ENCODE measurements at places on chromosomes 1 and 21.

- DNase-seq = no peak
Measured at GRCh38 chr1:92747735-92748134, 37.2 kb downstream of the EVI5 start.

DNA sequence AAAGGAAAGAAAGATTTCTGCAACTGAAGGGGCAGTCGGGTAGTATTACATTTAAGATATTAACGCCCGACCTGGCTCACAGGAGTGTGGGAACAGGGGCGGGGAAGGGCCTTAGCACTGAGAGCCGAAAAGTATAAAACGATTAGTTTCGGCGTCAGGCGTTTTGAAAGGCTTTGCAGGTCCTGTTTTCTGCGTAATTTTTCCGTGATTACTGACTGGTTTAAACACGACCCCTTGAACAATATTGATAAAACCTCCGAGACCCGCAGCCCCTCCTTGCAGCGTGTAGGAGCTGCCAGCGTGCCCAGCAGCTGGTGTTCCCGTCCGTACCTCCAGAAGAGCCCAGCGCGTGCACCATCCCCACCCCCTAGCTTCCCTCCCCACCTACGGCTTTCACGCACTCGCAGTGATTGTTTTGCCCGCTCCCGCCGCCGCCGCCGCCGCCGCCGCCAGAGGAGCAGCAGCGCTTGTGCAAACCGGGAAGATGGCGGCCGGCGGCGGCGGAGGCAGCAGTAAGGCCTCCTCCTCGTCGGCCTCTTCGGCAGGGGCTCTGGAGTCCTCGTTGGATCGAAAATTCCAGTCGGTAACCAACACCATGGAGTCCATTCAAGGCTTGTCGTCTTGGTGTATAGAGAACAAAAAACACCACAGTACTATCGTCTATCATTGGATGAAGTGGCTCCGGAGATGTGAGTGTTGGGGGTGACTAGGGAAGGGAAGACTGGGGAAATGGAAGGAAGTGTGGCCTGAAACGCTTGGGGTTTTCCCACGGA lies 470 bp downstream of the RPRD2 start:
- DNase-seq = peak; percentile 61

DNA sequence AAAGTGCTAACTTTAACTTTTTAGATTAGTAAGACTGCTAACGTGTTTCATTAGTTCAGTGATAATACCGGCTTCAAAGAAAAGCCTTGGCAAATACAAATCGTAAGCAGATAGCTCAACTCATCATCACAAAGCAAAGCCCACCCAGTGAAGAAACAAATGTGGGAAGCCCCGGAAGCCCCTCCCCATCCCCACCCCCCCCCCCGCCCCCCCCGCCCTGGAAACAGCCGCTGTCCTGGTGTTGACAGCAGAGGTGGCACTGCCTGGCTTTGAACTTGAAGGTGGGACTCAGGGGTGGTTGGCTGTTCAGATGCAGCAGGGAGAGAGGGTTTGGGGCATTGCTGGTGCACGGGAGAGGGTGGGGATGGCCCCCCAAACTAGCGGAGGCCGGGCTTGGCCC lies 14.1 kb downstream of the PDXK start:
- DNase-seq = no peak

DNA sequence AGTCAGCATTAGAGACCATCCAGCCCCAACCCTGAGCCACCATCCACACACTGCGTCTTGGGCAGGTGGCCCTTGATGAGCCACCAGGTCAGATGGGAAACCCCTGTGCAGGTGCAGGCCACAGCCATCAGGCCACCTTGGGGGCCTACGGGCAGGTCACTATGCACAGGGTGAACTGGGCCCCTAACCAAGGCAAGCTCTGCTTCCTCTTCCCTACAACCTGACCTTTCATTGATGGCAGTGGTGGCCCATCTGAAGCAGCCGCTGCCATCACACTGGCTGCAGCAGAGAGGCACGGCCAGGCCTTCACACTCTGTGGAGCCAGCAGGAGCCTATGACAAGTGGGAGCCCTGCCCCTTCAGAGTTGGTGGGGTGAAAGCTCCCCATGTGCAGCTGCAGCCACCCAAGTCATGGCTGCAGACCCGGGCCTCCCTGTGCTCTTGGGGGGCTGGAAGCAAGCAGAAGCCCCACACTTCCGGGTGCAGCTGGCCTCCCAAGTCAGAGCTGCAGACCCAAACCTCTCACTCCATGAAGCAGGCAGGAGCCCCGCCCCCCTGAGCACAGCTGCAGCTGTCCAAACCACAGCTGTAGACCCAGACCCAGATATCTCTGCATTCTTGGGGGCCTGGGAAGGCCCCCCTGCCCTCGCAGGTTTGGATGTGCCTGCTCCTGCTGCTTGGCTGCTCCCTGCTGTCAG lies 681.5 kb downstream of the MATN1 start:
- no peak for DNase-seq

- no peak for DNase-seq
Measured at GRCh38 chr1:44484155-44484688, 79.2 kb downstream of the RNF220 start.

DNA sequence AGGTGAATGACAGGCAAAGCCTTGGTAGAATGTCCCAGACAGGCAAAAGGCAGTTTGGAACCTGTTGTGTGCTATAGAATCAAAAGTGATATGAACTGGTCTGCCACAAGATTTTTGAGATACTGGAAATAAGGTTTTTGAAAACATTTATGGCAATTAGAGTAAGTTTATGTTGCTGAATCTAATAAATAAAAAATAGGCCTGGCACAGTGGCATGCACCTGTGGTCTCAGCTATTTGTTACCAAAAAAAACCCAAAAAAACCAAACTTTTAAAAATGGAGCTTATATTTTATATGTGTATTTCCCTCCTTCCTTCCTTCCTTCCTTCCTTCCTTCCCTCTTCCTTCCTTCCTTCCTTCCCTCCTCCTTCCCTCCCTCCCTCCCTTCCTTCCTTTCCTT lies 76.4 kb upstream of the ARTN start:
- DNase-seq = no peak

DNA sequence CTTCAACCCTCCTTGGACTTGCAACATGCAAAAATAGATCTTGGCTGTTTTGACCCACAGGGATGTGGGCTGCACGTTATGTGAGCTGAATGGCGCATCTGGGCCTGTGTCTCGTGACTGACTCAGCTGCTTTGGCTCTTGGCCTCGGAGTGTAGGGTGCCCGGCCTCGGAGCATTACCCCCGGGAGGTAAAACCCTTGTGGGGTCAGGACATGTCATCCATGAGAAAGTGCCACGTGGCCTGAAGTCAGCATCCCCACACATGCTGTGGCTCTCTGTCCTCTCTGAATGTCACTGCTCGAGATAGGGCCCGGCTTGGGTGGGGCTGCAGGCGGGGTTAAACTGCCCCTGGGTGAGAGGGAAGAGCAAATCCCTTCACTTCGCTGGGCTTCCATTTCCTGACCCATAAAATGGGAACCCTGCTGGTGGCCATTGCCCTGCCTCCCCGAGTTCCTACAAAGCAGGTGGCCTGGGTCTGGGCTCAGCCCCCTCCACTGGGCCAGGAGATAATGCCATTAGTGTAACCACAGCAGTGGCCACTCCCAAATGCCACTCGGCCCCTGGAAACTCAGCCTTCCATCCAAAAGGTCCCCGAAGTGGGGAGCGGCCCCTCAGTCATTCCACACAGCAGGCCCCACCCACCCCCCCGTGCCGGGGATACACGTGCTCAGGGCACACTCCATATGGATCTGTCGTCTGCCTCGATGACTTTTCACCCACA lies 22.8 kb upstream of the TSPEAR start:
- no peak for DNase-seq

DNA sequence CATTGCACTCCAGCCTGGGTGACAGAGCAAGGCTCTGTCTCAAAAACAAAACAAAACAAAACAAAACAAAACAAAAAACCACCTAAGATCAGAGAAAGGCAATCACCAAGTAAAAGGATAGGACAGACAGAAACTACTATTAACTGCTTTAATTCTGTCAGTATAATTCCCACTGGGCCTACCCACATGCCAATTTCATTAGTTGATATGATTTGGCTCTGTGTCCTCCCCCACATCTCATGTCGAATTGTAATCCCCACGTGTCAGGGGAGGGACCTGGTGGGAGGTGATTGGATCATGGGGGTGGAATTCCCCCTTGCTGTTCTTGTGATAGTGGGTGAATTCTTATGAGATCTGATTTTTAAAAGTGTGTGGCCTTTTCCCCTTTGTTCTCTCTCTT lies 27.2 kb upstream of the CAPZB start:
- no peak for DNase-seq

GRCh38 chr1:3196577-3197245 lies 127.7 kb downstream of the PRDM16 start:
- DNase-seq = no peak

DNA sequence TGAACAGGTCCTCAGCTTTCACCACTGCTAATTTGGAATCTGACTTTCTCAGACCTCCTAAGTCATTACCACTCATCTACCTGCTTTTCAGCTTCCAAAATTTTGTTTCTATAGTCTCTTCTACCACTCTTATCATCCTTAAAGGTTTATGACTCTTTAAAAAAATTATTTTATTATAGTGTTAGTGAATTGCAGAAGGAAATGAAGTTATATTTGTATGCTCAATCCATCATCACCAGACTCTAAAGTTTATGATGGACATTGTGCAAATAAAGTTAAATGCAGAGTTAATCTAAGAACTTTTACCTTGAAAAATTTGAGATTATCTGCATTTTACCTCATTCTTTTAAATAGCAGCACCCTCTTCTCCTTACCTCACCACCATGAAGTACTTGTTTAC lies 14.6 kb downstream of the CDC42BPA start:
- DNase-seq = no peak

DNA sequence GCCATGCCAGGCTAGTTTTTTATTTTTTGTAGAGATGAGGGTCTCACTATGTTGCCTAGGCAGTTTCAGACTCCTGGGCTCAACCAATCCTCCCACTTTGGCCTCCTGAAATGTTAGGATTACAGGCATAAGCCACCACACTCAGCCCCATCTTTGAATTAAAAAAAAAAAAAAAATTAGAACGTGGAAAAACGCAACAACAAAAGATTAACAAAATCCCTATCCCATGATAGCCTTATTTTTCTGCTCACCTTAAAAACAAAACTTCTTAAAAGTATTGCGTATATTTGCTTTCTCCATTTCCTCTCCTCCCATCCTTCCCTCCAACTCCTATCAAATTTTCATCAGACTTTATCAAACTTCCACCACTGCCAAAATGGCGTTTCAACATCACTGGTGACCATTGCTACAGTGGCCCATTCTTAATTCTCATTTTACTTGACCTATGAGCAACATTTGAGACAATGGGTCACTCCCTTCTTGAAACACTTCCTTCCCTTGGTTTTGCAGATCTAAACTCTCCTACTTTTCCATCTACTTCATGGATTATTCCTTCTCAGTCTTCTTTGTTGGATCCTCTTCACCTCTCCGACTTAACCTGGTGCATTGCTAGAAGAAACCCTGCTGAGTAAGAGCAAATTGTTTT lies 579 bp upstream of the ZNF684 start:
- DNase-seq = no peak

GRCh38 chr1:13539683-13540082 lies 25.9 kb upstream of the LRRC38 start:
- DNase-seq = no peak

- DNase-seq = no peak
Measured at GRCh38 chr1:24027838-24028468, 47.8 kb upstream of the SRSF10 start.

DNA sequence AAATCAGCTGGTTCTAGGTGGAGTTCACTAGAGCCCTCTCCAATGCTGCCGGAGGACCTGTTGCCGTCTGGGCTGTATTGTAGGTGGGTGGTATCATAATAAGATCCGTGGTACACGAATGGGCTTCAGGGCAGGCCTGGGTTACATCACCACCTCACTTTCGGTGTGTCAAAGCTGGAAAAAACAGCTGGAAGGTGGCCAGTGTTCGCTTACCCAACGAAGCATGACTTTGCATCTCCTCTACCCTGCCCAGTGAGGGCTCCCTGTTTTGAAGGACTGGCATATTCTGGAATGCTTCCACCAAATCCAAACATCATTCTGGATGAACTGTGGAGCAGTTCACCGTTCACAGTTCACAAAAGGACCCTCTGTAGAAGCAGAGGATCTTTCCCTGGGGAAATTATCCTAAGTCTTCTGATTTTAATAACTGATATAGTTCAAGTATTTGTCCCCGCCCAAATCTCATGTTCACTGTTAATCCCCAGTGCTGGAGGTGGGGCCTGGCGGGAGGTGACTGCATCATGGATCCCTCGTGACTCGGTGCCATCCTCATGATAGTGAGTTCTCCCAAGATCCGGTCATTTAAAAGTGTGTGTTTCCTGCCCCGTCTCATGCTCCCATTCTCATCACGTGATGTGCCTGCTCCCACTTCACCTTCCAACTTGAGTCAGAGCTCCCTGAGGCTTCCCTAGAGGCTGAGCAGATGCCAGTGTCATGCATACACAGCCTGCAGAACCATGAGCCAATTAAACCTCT lies 429.0 kb downstream of the KIF26B start:
- no peak for DNase-seq
